HFFc6 (cell line): ENCODE measurements at places on chromosomes 13 and 19. TPM values are rescaled to one million over a fixed set of nuclear protein-coding genes. Genes with fewer than 3 reads are reported as not detected.

Gene ZNF429
- 5.0 to 7.4 TPM (median 6.5 TPM) in 3 replicates for total RNA-seq

Gene MBD3L2
- not detected in 3 replicates for total RNA-seq

Gene MEIOSIN
- total RNA-seq = not detected in 3 replicates

Gene PRR36
- 0.05 to 0.09 TPM in 2 of 3 replicates, not detected in the other for total RNA-seq

Gene SLC25A41
- not detected in 3 replicates for total RNA-seq

Gene RDH13
- total RNA-seq = 2.4 to 3.2 TPM (median 2.5 TPM) in 3 replicates

Gene C19orf67
- total RNA-seq = not detected in 3 replicates

Gene KIR2DL1
- total RNA-seq = not detected in 3 replicates

Gene DENND1C
- total RNA-seq = not detected in 3 replicates

Gene PALM3
- 0.83 to 3.2 TPM (median 1.2 TPM) in 3 replicates for total RNA-seq

Gene UPK1A
- total RNA-seq = not detected in 3 replicates

Gene NACC1
- 136 to 146 TPM (median 145 TPM) in 3 replicates for total RNA-seq
